GM23248 (cell line): ENCODE measurements at places on chromosomes 3 and 15. TPM values are rescaled to one million over a fixed set of nuclear protein-coding genes. Genes with fewer than 3 reads are reported as not detected.

The CELF6 gene
- 0.22 and 1.0 TPM in 2 replicates for total RNA-seq

The PRSS50 gene
- total RNA-seq: not detected in 2 replicates

- no peaks in the 10 kb centered on the region for H3K36me3 ChIP-seq
- H3K4me1 ChIP-seq: peaks cover 38% of the 10 kb centered on the region
- no peaks in the 10 kb centered on the region for H3K27me3 ChIP-seq
- no peak for DNase-seq
These were observed 56.7 kb downstream of the RPL22L1 start for GRCh38 chr3:170813266-170813665.

The KLHL40 gene
- not detected in 2 replicates for total RNA-seq

DNA sequence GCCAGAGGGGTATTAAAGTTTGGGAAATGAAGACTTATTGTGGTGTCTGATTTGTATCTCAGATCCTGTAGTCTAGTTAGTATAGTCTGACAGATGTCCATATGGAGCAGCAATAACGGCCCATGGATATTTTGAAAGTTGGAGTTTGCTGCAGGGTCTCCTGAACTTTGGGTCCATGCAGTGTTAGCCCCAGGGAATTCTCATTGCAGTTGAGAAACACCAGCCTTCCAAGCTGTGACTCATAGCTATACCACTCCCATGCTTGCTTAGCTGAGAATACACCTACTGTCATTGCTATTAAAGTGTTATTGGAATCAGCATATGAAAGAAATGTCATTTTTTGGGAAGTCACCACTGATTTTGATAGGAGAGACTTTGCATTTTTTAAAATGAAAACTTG, 29.2 kb downstream of the TMOD2 start:
- no peak overlapping the region for H3K27ac ChIP-seq
- no peaks in the 10 kb centered on the region for H3K4me1 ChIP-seq
- DNase-seq: peak; percentile 39
- no peak overlapping the region for H3K4me3 ChIP-seq
- peaks cover 8% of the 10 kb centered on the region; the same call in 1 of the 2 replicates for H3K36me3 ChIP-seq
- H3K27me3 ChIP-seq: no peaks in the 10 kb centered on the region

The KBTBD8 gene
- 0.76 and 0.86 TPM in 2 replicates for total RNA-seq

DNA sequence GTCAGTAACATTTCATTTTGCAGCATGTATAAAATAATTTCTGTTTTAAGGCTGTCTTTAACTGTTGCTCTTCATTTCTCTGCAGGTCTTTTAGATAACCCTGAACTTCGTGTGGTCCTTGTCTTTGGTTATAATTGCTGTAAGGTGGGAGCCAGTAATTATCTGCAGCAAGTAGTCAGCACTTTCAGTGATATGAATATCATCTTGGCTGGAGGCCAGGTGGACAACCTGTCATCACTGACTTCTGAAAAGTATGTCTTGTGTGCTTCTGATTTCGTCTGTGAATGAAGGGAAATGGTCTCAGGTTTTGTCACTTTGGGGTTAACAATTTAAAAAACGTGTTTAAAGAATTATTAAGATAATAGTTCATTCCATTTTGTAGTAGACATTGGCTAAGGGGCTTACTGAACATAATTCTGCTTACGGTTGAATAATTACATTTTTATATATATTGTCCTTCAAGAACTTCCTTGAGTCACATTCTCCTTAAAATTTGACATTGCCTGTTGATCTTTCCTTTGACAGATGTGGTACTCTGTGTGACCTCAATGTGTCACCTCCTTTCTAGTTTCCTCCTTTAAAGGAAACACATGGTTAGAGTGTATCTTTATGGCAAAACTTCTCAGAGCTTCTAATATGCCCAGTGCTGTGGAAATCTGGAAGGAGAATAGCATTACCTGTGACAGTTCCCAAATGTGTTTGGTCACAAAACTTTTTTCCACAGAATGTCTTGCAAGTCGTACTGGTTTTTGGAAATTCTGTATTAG, 26.3 kb downstream of the FBXO22 start:
- H3K4me3 ChIP-seq: no peak overlapping the region
- peaks cover 38% of the 10 kb centered on the region; the same call in 1 of the 2 replicates for H3K36me3 ChIP-seq
- no peaks in the 10 kb centered on the region for H3K4me1 ChIP-seq
- H3K27ac ChIP-seq: no peak overlapping the region
- no peaks in the 10 kb centered on the region for H3K27me3 ChIP-seq
- no peak for DNase-seq

DNA sequence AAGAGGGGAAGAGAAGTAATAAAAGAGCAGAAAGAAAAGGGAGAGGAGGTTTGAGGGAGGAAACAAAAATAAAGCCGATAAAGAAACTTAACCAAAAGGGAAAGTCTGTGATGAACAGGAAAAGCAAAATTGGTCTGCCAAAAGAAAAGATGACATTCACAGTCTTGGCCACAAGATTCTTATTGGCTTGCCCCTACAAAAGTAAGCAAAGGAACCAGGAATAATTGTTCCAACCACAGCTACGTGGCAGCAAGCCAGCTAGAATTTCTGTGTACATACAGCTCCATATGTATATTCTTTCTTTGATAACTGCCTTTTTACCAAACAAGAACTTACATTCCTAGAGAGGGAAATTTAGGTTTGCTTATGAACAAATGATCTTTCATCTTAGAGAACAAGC, 79.6 kb downstream of the MLH1 start:
- H3K27ac ChIP-seq: peak overlapping the region; percentile 71
- H3K4me3 ChIP-seq: peak overlapping the region; percentile 31; the same call in 1 of the 2 replicates
- H3K36me3 ChIP-seq: peaks cover 24% of the 10 kb centered on the region; the same call in 1 of the 2 replicates
- H3K27me3 ChIP-seq: no peaks in the 10 kb centered on the region
- peaks cover 33% of the 10 kb centered on the region for H3K4me1 ChIP-seq

- peaks cover 8% of the 10 kb centered on the region for H3K4me1 ChIP-seq
- H3K36me3 ChIP-seq: peaks cover 16% of the 10 kb centered on the region
- peak; percentile 83 for DNase-seq
- peak overlapping the region; percentile 89 for H3K4me3 ChIP-seq
- H3K27me3 ChIP-seq: no peaks in the 10 kb centered on the region
These were observed 595 bp downstream of the PDCD7 start for GRCh38 chr15:65132878-65133547.

DNA sequence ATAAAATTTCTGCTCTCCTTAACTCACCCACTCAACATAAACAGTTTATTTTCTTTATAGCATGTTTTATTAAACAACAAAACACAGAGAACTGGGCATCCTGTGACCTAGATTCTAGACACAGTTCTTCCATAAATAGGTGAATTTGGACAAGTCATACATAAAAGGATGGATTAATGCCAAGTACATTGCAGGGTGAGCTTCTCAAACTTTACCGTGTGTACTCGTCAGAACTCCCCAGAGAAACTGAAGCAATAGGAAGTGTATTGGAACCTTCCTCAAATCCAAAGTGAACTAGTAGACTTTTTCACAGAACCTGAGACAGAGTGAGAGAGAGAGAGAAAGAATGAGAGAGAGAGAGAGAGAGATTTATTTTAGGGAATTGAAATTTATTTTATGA, 139.7 kb downstream of the CD47 start:
- no peak overlapping the region for H3K27ac ChIP-seq
- no peak for DNase-seq
- H3K4me1 ChIP-seq: no peaks in the 10 kb centered on the region

DNA sequence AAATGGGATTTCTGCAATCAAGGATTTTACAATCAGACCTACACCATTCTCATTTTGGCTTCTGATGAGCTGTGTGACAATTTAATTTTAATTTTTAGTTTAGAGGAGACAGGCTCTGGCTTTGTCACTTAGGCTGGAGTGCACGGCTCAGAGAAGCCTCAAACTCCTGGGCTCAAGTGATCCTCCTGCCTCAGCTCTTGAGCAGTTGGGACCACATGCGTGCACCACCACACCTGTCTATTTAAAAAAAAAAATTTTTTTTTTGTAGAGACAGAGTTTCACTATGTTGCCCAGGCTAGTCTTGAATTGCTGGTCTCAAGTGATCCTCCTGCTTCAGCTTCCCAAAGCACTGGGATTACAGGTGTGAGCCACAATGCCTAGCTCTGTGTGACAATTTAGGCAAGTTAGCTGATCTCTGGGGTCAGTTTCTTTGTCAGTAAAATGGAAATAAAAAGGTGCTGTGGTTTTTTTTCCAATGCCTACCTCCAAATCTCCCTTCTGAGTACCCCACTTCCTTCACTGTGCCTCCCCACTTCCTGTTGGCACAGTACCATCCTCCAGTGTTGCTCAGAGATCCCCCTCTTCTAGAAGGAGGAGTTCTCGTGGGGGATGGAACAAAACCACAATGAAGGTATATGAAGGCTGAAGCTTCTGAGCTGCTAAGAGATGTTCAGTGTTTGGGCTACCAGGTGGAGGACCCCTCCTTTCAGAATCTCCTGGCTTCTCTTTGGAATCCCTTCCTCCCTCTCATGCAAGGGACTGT, 54.1 kb upstream of the GSK3B start:
- no peak for DNase-seq
- peaks cover 27% of the 10 kb centered on the region for H3K4me1 ChIP-seq
- no peaks in the 10 kb centered on the region for H3K27me3 ChIP-seq
- no peak overlapping the region for H3K27ac ChIP-seq
- H3K36me3 ChIP-seq: no peaks in the 10 kb centered on the region
- no peak overlapping the region for H3K4me3 ChIP-seq

GRCh38 chr15:52278636-52279367, 16.8 kb downstream of the MYO5C start:
- H3K4me3 ChIP-seq: no peak overlapping the region
- peaks cover 5% of the 10 kb centered on the region; the same call in 1 of the 2 replicates for H3K27me3 ChIP-seq
- H3K36me3 ChIP-seq: no peaks in the 10 kb centered on the region
- no peak overlapping the region for H3K27ac ChIP-seq

- H3K27me3 ChIP-seq: no peaks in the 10 kb centered on the region
- no peaks in the 10 kb centered on the region for H3K36me3 ChIP-seq
- H3K27ac ChIP-seq: no peak overlapping the region
- no peak for DNase-seq
These were observed 89.8 kb upstream of the RARB start for GRCh38 chr3:25338158-25338725.

GRCh38 chr3:30646961-30647752, 40.8 kb downstream of the TGFBR2 start:
- no peaks in the 10 kb centered on the region for H3K27me3 ChIP-seq
- H3K4me3 ChIP-seq: no peak overlapping the region
- peak overlapping the region; percentile 41 for H3K27ac ChIP-seq
- no peak for DNase-seq
- peaks cover 40% of the 10 kb centered on the region for H3K4me1 ChIP-seq
